Uterus (tissue), 4 donors: ENCODE measurements at places on chromosomes 4 and X. TPM values are rescaled to one million over a fixed set of nuclear protein-coding genes. Genes with fewer than 3 reads are reported as not detected.

The MAGEB1 gene
- total RNA-seq: not detected

DNA sequence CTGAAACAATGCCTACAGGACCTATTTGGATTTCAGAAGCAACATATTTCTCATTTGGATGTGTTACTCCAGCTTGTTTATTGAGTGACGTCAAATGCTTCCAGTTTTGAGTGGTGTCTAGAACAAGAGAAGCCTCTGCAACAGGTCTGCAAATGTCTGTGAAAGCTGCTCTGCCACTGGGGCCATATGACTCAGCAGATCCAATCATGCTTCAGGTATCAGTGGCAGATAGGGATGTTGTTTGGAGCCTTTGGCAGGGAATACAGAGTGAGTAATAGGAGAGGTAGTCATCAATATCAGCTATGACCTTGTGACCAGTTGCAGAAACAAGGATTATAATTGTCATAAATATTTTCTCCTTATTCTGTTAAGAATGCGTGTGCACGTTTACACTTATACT is 141.1 kb upstream of the ZXDA start:
- DNase-seq: no peak

GRCh38 chr4:76407440-76408119 is 13.4 kb downstream of the CCDC158 start:
- no peak for DNase-seq

The ZNF330 gene
- 37.7 TPM for total RNA-seq

DNA sequence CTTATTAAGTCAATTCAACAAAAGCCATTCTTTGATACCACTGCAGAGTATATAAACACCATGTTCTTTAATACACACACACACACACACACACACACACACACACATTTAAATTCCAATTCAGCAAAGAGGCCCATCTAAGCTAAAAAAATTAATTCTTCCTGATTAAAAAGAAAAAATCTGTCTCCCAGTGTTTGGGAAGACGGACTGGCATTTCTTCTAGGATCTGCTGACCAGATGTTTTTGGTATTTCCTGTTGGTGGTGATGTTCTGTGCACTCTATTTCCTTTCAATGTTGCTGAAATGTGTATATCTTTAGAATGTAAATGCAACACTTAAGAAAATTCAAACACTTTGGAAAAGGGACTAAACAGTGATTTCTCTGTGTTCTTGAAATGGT is 243.8 kb downstream of the THOC2 start:
- DNase-seq: no peak

DNA sequence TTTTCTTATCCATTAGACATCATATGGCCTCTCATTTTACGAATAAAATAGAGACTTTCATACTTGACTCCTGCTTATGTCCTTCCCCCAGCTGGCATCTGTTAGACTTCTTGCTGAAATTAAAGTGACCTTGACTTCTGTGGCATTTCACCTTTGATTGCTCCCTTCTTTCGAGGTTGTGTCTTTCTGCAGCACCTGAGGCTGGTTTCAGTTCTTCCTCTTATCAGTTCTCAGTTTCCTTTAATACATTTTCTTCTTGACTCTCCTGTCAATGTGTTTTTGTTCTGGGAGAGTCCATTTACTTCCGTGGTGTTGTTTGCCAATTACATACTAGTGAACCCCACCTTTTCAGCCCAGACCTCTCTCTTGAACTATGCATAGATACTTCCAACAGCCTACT is 81.6 kb downstream of the RBPJ start:
- no peak for DNase-seq

- DNase-seq: no peak
Measured at GRCh38 chr4:959338-960139, 13.8 kb downstream of the DGKQ start.

DNA sequence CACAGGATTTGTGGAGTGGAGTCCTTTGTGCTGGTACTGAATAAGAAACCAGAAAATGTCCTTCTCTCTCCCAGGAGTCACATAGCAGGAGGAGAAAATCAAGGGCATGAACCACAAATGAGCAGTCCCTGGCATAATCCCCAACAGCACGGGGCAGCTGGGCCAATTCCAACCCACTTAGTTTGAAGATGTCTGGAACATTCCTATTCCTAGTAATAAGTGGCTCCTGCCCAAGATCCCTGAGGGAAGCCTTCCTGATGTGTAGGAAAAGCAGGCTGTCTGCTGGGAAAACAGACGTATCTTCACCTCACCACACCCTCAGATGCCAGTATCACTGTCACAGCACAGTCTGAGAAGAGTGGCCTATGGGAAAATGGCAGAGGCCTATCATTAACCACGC is 182.8 kb upstream of the MAP3K15 start:
- DNase-seq: no peak

DNA sequence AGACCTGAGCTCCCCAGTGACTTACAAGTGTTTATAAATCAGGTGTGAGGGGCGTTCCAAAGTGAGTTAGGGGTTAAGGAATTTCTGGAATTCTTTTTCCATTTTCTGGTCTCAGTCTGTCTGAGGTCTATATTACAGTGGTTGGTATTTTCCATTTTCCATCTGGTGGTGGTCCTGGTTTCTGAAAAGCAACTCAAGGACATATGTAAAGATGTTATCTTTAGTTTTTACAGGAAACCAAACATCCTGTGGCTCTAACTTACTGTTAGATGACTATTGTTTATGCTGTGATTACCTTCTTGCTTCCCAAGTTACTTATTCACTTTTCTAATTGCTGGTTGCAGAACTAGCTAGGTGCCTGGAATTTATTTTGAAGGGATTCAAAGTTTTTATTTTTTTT is 53.5 kb upstream of the IL21 start:
- DNase-seq: no peak

The GSPT2 gene
- 1.8 TPM for total RNA-seq

DNA sequence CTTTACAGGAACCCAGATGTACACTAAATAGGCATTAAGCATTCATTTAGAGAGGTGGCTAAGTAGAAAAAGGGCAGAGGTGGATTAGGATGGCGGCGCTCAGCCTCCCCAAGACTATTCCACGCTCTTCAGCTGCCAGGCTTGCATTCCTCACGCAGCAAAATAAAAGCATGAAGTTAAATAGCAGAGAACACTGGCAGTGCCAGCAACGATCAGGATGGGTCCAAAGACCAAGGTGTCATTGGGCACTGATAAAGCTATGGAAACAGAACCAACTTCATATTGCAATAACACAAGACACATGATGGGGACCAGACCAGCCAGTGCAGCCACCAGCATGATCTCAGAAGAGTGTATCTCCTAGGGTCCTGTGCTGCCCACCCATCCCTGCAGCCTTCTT is 42.0 kb downstream of the TMEM156 start:
- DNase-seq: no peak

The BCLAF3 gene
- total RNA-seq: 23.7 TPM

DNA sequence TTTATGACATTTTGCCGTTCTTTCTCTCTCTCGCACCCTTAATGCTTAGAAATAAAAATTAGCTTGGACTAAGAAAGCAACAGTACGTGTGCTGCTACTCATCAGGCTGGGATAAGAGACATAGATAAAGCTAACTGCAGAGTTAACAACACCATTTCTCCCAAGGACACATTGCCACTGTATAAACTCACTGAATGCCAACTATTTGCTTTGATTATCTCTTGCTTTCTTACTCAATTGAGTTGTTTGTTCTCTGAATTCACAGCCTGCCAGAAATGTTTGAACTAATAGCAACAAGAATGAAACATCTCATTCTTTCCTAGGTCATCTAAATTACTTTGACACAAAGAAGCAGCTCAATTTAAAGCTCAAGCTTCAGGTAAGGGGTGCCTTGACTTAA is 34.6 kb downstream of the F8 start:
- DNase-seq: no peak

The GPRASP1 gene
- 49.9 TPM for total RNA-seq

DNA sequence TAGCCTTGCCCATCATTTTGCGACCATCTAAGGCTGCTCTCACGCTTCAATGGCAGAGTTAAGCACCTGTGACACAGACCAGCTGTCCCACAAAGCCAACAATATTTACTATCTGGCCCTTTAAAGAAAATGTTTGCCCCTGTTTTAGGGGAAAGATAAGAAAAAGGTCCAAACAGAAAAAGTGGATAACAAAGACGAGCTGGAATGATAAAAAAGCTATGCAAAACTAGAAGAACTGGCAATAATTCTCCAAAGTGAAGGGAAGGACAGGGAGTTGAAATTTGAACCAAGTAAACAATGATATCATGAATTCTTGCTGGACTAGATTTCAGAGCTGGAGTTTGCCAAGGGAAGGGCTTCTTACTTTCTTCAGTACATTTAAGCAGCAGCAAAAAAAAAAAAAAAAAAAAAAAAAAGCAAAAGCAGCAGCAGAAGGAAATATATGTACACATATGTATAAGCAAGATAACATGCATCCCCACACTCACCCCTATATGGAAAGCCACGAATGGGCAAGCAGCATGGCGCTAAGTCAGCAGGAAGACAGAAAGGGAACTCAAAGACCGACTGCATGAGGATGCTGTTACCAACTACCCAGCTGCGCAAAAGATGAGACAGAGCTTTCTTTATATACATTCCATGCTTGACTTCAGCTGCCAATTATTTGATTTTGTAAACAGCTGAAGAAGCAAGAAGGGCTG is 12.5 kb downstream of the TRAPPC2 start:
- DNase-seq: no peak

- no peak for DNase-seq
Measured at GRCh38 chrX:12747433-12747832, 43.8 kb upstream of the PRPS2 start.

The NSUN7 gene
- 6.8 TPM for total RNA-seq

DNA sequence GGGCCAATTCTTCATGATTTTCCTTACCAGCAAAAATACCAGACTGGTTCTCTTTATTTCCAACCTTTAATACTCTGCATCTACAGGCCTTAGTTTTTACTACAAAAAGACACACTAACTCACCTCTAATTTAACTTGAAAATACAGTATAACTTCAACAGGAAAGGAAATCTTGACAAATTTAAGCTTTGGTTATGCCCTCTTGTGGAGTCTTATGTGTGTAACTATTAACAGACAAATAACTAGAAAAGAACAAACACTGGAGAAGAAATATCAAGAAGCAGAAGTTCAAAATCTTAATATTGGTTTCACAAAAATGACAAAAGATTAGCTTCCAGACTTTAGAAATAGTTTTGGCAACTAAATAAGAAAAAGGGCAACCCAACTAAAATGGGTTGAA is 33.0 kb downstream of the PPA2 start:
- DNase-seq: no peak

DNA sequence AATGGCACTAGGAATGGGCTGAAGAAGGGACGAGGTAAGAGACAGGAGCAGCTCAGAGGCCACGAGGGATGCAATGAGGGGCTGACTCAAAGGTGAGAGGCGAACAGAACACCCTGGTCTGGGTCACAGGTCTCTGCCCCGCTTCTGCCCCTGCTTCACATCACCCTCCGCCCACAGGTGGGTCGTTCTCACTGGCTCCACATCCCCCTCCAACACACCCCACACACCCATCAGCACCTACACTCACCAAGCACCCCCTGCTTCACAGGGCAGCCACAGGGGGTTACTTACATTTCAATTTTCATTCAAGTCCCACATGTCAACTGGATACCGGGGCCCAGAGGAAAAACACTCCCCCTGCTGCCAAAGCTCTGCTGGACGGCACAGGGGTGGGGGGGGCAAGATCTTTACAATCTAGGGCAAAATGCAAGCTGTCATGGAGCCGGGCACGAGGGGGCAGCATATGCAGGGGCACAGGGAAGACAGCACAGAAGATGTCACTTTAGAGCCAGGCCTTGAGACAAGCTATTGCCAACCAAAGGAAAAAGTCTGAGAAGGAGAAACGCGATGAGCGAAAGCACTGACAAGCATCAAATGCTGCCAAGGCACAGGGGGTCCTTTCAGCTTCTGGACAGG is 94.0 kb downstream of the AFAP1 start:
- DNase-seq: no peak

- no peak for DNase-seq
Measured at GRCh38 chr4:166538491-166539005, 665.5 kb downstream of the TLL1 start.

The TEX11 gene
- total RNA-seq: not detected

- no peak for DNase-seq
Measured at GRCh38 chr4:79211490-79211889, 114.4 kb downstream of the NAA11 start.

DNA sequence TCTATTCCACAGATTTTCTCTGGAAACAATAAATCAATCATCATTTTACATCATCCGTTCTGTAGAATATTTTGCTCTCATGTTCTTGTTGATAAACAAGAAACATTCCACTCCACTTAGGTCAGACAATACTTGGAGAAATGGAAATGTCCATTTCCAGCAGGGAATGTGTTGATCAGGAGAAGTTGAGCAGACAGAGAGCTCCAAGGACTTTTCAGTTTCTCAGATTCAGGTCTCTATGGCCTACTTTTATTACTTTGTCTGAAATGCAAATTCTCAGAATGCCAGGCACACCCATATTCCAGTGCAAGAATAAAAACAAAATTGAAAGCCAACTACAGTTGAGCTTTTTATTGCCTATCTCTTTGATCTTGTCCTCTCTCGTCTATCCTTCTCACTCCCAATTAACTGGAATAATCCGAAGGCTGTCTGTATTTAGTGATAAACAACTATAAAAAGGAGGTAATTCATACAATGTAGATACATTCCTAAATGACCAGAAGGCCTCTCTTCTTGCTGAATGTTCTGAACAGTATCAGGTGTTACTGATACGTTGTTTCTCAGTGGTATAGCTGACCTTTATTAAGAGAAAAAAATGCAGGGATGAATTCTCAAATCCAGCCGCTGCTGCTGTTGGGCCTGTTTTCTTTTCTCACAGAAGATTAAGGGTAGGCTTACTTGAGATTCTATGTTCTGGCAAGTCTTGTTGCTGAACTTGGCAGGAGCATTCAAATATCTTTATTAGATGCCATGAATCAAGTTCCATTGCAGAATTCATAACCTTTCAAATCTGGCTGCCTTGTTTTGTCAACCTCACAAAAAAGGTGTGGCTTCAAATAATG is 72.1 kb downstream of the HPGD start:
- no peak for DNase-seq

- no peak for DNase-seq
Measured at GRCh38 chr4:69848028-69848427, 11.9 kb downstream of the SULT1E1 start.

DNA sequence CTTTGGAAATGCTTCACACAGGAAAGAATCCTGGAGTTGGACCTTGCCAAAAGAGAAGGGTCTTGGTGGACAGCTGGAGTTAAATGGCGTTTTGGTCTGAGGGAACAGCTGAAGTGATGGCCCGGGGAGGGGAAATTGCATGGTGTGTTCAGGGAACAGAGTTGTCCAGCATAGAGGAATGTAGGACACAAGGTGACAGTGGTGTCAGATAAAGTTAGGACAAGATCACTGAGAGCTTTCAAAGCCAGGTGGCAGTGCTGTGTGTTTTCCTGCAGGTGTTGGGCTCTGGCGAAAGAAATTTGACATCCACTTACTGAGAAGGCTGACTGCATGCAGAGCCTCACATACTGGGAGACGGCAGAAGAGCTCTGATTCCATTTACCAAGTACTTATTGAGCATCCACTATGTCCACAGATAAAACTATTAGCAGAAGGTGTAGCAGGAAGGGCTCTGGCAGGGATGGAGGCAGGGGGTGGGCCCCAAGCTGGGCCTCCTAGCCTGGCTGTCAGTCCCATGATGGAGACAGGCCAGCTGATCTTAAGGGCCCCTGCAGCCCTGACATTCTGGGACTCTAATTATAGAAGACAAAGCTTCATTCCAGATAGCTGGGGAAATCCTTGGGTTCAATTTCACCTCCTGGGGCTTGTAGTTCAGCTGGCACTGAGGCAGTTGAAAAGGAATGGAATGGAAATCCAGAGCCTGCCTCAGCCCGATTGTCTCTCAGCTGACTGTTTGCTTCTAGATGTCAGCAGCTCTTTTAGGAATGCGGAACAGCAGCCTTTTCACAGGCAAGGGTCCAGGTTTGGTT is 150.2 kb upstream of the MAMLD1 start:
- no peak for DNase-seq

GRCh38 chr4:37595875-37596680 is 90.1 kb downstream of the RELL1 start:
- DNase-seq: no peak
